ENCODE measurements at places on chromosomes 3 and 15.

DNA sequence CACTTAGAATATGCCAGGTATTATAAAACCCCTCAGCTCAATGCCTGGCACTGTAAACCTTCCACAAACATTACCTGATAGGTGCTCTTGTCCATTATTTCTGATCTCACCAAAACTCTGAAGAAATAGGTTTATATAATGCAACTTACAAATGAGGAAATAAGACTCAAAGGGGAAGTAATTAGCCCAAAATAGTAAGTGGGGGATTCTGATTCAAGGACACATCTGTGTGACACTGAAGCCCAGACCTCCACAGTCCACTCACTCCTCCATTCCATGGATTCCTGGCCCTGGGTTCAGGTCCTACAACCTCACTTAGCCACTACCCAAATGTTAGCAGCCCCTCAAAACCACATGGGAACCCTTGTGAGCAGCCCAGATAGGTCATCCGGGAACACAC, 49.9 kb downstream of the TRANK1 start:
- DNase-seq = no peak

DNA sequence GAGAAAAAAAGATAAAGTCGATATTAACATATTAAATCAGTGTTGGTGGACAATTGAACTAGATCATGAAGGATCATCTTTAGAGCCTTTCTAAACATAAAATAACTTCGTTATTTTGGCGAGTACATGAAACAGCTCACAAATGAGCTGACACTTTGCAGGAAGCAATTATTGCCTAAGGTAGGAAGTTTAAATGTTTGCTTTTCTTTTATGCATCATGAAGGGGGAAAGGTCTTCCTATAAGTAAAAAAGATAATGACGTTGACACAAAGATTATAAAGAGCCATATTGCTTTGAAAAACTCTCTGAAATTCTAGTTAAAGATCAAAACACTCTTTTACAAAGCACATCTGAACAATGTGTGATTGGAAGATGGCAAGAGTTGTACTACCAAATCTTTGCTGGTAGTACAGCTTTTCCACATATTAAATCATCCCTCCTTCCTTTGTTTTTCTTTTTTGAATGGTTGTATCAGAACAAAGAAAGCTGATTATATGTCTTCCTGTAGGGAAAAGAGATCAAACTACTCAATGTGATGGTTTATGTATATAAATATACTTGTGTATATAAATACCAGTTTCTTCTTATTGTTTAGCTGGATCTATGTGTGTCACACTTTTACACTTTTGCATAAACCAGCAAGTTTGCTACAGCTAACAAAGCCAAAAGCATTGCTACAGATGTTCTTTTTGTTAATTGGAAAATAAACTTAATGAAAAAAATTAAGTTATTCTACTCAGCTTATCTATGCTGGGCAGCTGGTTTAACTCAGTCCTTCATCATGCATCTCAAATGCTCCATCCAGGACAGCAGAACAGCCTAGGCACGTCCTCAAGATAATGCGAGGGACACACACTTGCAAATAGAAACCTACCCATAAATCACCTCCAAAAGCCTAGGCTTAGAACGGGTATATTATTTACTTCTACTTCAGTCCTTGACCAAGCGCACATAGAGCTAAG, 850.8 kb upstream of the ROBO1 start:
- no peak for DNase-seq

DNA sequence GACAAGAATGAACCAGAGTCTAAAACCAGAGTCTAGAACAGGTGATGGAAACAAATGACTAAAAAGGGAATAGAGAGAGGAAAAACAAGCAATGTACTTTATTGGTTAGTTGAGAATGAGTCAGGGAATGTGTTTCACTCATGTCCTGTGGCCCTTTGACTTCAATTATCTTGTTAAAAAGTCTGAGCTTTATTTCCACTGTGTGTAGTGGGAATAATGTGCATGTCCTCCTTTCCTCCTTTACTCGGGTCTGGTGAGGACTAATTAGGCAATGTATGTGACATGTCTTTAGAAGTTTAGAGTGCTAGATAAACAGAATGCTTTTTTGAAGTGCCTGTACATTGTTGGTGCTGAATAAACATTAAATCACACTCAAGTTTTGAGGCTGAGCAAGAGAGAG, 21.3 kb downstream of the LSAMP start:
- no peak for DNase-seq

DNA sequence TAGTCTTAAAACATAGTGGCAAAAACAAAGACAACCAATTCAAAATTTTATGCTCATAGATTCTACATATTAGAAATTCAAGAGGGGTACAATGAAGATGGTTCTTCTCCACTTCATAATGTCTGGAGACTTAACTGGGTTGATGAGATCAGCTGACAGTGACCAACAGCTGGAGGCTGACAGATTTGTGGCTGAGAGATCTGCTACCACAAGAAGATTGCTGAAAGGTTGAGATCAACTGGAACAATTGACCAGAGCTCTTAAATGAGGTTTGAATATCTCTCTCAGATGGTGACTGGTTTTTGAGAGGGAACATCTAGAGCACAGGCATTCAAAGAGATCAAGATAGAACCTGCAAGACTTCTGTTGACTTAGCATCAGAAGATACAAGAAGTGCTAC, 254.1 kb upstream of the ARPP21 start:
- no peak for DNase-seq

- DNase-seq = no peak
These were observed 254.4 kb downstream of the OPA1 start for GRCh38 chr3:193847402-193847801.

GRCh38 chr3:191236646-191237045, 37.6 kb downstream of the OSTN start:
- no peak for DNase-seq

DNA sequence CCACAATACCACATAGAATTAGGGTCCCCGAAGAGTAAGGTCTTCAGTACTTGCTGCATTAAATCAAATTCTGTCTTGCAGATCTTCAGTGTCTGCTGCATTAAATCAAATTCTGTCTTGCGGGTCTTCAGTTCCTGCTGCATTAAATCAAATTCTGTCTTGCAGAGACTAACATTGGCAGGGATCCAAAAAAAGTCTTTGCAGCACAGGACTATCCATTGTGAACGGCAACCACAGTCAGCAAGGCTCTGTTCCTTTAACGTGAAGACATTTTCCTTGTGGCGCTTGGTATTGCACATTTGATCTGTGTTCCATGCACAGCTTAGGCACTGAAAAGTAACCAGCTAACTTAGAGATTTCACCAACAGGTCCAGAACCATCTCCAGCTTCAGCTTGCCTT, 46.8 kb upstream of the POMGNT2 start:
- no peak for DNase-seq

GRCh38 chr15:27670486-27671209, 428.5 kb downstream of the OCA2 start:
- no peak for DNase-seq

Data from H54 (cell line).